ENCODE measurements at places on chromosomes 3 and 15. TPM values are rescaled to one million over a fixed set of nuclear protein-coding genes. Genes with fewer than 3 reads are reported as not detected.

DAG1 gene
- total RNA-seq = 17.9 TPM

ACSBG1 gene
- total RNA-seq = not detected

CSK gene
- 369 TPM for total RNA-seq

PDZRN3 gene
- total RNA-seq = not detected

DNA sequence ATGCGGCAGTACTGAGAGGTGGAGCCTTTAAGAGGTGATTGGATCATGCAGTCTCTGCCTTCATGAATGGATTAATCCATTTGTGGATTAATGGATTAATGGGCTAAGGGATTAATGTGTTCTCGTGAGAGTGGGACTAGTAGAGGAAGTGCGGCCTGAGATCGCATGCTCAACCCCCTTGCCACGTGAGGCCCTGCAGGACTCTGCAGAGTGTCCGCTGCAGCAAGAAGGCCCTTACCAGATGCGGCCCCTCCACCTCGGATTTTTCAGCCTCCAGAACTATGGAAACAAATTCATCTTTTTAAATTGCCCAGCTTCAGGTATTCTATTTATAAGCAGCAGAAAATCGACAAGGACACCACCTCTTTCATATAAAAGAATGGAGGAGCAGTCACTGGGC is 148.8 kb downstream of the TPRA1 start:
- no peaks in the 10 kb centered on the region for H3K36me3 ChIP-seq
- no peak overlapping the region for H3K4me3 ChIP-seq
- DNase-seq = no peak
- peaks cover 9% of the 10 kb centered on the region for H3K27me3 ChIP-seq

DNA sequence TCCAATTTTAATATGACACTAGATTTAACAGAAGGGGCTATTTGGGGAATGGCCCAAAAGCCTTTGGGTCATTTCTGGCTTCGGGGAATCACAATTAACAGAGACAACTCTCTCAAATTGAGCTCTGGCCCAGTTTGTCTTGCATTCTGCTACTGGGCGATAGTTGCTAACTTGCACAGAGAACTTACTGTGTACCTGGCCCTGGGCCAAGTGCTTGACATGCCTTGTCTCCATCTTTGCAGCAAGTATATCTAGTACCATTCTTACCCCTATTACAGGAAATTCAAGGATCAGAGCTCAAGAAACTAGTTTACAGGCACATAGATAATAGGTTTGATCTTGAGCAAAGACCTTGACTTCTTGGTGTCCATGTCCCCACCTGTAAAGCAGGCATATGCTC is 175.7 kb downstream of the TMEM108 start:
- no peak for DNase-seq
- H3K4me3 ChIP-seq = no peak overlapping the region
- H3K4me1 ChIP-seq = peaks cover 18% of the 10 kb centered on the region
- H3K27me3 ChIP-seq = peaks cover 14% of the 10 kb centered on the region
- no peaks in the 10 kb centered on the region for H3K36me3 ChIP-seq

DNA sequence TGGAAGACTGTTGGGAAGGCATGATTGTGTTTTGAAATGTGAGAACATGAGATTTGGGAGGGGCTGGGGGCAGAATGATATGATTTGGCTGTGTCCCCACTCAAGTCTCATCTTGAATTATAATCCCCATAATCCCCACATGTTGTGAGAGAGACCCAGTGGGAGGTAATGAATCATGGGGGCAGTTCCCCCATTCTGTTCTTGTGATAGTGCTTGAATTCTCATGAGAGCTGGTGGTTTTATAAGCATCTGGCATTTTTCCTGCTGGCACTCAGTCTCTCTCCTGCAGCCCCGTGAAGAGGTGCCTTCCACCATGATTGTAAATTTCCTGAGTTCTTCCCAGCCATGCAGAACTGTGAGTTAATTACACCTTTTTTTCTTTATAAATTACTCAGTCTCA is 430.5 kb downstream of the OTOL1 start:
- no peaks in the 10 kb centered on the region for H3K27me3 ChIP-seq
- H3K27ac ChIP-seq = no peak overlapping the region
- no peaks in the 10 kb centered on the region for H3K36me3 ChIP-seq
- no peaks in the 10 kb centered on the region for H3K4me1 ChIP-seq
- H3K4me3 ChIP-seq = no peak overlapping the region
- no peak for DNase-seq

GRCh38 chr15:93024716-93025624 is 64.0 kb downstream of the RGMA start:
- H3K27me3 ChIP-seq = no peaks in the 10 kb centered on the region
- H3K36me3 ChIP-seq = peaks cover 65% of the 10 kb centered on the region
- H3K27ac ChIP-seq = peak overlapping the region; percentile 81
- no peak overlapping the region for H3K4me3 ChIP-seq
- DNase-seq = no peak
- peaks cover 62% of the 10 kb centered on the region for H3K4me1 ChIP-seq

DNA sequence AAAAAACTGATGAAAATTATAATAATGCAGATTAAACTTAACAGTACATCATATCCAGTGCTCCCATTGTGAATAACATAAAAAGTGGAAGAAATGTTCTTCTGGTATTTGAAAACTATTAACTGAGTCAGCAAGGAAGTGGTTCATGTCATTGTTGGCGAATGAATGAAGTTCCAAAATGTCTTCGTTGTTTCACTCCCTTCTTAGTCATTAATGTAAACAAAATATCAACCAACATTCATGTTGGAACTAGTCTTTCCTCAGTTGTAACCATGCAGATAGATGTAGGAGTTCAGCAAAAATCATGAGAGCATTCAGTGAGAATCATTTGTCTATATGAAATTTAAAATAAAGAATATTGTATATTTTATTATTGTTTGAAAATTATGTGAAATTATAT is 44.1 kb upstream of the ICE2 start:
- no peak for DNase-seq
- peaks cover 72% of the 10 kb centered on the region for H3K4me1 ChIP-seq
- no peak overlapping the region for H3K27ac ChIP-seq
- peaks cover 46% of the 10 kb centered on the region for H3K36me3 ChIP-seq

All from activated CD8-positive, alpha-beta memory T cell treated with anti-CD3 and anti-CD28 coated beads, Interleukin-2, amount 10 ng/mL, durations not matched to agents 7 days and 5 days (primary cell).